Urinary bladder (tissue), 4 donors: ENCODE measurements at places on chromosomes 2 and 18. TPM values are rescaled to one million over a fixed set of nuclear protein-coding genes. Genes with fewer than 3 reads are reported as not detected.

TFCP2L1 gene
- polyA plus RNA-seq = 0.41 TPM

SERPINB3 gene
- not detected for polyA plus RNA-seq

SULT1C2 gene
- 0.15 TPM for polyA plus RNA-seq

KIAA2012 gene
- polyA plus RNA-seq = 0.05 TPM

MEP1B gene
- polyA plus RNA-seq = not detected

STPG4 gene
- 0.41 TPM for polyA plus RNA-seq

DUSP2 gene
- polyA plus RNA-seq = 18.1 TPM

GRCh38 chr18:8121101-8121500 is 488.1 kb upstream of the RAB12 start:
- DNase-seq = no peak

DNA sequence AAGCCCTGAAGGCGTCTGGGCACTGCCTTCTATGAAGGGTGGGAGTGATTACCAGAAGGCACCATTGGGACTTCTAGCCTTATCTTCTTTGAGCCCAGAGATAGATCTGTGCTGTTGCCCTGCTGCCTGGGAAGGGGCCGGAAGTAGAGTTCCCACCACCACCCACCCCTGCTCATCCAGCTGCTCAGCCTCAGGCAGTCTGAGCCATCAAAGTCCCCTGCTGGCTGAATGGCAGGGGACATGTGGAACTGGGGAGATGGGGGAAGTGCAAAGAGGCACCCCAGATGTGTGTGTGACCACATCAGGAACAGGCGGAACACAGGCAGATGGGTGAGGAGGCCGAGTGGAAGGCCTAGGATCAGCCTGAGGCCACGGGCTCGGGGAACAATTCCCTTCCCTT is 3.3 kb upstream of the WNT10A start:
- DNase-seq = no peak

DNA sequence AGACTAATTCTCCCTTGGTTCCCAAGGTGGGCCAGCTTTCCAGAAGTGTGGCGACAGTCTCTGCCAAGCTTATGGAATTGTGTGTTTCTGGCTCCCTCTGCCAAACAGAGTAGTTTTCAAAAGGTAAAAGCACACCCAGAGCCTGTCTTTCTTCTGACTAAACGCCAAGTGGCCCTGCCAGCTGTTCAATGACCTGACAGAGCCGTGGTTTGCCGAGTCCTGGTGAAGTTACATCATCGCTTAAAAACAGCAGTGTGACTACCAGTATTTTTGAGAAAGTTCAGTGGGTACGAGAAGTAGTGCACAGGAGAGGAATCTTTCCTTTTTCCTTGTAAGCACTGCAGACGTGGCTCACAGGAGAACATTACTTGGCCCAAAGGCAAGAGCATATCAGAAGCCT is 1.9 kb downstream of the PER2 start:
- peak; percentile 8 for DNase-seq

DNA sequence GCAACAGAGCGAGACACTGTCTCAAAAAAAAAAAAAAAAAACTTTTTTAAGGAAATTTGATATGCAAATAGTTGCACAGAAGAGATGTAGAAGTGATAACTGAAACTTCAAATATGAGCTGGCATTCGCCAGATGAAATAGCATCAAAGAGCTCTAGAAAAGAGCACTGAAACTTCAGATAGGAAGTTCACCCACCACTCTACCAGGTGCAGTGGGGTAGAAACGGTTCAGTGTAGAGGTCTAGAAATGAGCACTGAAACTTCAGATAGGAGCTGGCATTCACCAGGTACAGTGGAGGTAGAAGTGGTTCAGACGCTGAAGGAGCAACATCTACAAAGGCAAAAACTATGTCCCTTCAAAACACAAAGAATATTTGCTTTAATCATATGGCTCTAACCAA is 9.0 kb upstream of the ONECUT2 start:
- DNase-seq = no peak

- peak; percentile 67 for DNase-seq
Measured at GRCh38 chr2:85132834-85133637, at the start of gene TCF7L1. Gene TCF7L1, plus strand, starts transcription at chr2:85133392. Its CDS starts 293 bp downstream, at chr2:85133685.

DNA sequence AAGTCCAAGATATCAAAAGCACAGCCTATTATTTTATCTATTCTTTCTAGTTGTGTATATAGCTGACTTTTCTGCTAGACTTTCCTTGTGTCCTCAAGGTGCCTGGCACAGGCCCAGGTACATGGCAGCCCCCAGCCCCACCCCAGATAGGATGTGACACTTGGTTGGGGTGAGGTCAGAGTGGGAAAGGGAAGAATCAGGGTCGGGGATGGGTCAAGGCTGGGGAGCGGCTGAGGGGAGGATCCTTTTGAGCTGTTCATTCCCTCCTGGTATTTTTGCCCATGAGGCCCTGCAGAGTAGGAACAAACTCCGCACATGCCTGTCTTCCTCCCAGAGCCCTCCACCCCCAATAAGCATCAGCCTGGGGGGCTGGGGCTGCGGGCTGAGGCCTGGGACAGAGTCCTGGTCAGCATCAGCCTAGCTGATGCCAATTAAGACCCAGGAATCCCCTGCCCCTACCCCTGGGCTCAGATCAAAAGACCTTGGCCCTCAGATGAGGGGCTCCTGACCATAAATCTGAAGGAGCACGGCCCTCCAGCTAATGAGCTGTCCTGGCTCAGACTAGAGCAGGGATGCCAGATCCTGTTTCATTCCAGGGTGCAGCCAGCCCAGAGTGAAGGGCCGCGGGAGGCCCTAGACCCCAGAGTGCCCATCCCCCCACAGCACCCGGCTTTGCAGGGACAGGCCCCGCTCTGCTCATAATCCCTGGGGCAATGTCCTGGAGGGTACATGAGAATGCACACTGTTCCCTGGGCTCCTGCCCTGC is 85.3 kb downstream of the SDC1 start:
- DNase-seq = no peak

DNA sequence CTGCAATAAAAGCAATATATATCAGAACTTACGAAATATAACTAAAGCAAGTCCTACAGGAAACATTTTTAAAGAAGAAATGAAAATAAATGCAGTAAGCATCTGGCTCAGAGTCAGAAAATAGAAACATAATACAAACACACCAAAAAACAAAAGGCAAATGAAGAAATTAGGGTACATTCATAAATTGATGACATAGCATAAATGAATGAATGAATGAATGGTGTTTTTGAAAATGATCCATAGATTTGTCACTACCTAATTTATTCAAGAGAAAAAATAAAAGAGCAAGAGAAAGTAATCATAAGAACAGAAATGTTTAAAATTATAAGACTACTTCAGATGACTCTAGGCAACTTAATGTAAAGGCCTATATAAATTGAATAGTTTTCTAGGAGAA is 226.1 kb upstream of the CDH20 start:
- no peak for DNase-seq

DNA sequence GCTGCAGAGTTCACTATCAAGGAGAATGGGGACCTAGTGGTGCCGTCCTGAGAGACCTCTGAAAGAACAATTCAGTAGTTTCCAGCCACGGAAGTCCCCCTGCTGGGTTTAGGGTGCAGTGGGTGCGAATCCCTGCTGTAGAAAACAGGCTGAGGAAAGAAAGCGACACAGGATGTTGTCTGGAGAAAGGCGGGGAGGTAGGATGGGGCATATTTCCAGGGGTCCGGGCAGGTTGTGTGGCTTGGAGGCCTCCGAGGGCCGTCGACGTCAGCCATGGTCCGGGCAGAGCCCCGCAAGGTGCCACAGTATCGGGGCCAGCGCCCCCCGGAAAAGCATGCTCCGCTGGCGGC is 807 bp upstream of the CREB1 start:
- DNase-seq = no peak

DNA sequence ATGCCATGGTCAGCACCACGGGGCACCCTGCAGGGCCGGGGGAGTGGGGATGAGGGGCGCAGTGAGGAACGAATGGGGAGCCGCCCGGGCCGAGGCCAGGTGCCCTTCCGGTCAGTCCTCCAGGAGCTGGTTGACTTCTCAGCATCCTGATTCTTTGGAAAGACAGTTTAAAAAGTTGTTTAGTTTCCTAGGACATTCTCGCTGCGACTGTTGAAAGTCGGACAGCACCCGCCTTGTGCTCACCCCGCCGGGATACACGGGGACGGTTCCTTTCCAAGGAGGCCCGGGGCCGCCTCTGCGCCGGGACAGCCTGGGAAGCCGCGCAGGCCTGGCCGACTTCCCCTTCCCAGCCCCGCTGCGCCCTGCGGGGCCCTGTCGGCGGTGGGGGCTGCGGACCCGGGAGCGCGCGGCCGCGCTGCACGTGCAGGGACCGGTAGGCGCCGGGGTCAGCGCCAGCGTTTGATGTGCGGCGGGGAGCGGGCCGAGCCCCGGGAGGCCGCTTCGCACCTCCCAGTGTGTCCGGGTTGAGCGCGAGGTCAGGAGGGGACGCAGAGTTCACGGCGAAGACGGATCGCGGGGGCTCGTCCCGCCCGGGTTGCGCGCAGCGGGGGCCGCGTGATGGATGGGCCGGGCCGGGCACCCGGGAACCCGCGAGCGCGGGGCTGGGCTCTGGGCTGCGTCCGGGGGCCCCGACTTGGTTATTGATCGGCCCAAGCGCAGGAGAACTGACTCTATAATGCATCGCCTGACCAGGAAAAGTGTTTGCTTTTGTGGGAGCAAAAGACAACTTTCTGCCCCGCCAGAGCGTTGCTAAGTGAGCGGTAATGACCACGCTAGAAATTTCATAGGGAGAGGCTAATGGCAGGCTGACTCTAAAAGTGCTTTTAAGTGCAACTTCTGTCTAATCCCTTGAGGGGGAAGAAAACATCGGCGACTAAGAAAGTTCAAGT is 28.0 kb upstream of the SMIM21 start:
- no peak for DNase-seq

DNA sequence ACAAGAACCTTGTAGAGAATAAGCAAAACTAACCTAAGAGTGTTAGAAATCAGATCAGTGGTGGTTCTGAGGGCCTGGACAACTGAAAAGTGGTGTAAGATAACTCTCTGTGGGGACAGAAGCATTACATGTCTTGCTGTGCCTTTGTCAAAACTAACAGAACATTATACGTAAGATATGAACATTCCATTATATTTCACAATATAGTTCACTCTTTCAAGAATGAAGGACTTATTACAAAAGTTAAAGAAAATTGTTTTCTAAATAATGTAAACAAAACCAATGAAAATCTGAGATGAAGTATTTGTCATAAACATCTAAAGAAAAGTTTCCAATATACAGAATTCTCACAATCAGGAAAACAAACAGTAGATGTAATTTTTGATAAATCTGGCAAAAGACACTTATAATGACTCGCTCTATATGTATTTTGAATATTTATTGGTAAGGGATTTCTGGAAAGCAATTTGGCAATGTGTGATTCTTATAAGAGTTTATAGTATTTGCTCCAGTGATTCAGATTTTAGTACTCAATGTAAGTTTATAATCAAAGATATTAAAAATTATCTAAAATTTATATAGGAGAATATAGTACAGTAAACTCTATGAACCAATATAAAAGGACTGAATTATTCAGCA is 258.4 kb downstream of the CD226 start:
- no peak for DNase-seq

DNA sequence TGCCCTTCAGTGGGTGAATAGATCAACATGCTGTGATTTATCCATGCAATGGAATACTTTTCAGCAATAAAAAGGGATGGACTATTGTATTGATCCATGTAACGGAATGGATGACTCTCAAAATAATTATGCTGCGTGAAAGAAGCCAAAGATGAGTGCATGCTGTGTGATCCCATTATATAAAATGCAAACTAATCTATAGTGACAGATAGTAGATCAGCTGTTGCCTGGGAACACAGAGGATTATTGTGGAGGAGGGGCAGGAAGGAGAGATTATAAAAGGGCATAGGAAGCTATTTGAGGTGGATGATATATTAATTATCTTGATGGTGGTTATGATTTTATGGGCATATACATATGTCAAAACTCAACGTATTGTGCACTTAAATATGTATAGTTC is 55.5 kb upstream of the ADAM23 start:
- DNase-seq = no peak

- DNase-seq = no peak
Measured at GRCh38 chr2:225025917-225026571, 16.2 kb downstream of the DOCK10 start.

DNA sequence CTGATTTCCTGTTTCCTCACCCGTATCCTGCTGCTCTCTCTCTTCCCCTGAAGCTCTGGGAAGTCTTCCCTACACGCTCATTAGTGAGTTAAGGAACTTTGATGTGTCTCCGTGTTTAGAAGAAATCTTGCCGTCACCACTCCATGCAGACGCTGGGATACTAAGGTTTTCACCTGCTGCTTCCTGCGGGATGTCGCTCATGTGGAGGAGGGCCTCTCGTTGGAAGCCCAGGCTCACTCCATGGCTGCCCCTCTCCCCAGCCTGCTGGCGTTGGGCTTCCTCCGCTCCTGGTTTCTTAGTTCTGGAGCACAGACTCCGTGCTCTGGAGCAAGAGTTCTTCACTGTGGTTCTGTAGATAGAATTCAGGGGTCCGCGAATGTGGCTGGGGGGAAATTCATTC is 326.3 kb downstream of the GBX2 start:
- DNase-seq = no peak

DNA sequence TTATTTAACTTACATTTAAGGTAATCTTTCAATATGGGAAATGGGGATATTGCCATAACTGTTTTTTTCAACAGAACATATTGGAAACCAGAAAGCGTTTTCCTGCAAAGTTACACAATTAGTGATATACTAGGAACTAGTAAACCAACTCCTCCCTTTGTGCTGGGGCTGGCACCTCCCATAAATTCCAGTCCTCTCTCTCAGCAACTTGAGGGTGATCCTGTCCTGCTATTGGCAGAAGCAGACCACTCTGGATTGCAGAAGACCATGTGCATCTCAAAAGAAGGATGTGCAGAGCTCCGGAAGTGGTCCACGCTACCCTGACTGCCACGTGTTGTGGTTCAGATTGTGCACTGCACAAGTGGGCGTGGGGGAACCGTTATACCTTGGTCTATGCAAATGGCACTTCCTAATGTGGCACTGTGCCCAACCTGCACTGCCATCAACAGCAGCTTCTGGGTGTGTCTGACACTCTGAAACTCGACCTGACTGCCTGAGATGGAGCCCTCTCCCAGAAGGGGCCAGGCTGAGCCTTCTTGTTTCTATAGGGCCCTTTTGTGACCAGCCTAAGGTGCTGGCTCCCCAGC is 219.2 kb downstream of the ZNF516 start:
- DNase-seq = no peak

GRCh38 chr2:52632543-52632942 is 1135.1 kb upstream of the CHAC2 start:
- DNase-seq = no peak

GRCh38 chr2:45765007-45765727 is 113.7 kb downstream of the PRKCE start:
- DNase-seq = no peak

DNA sequence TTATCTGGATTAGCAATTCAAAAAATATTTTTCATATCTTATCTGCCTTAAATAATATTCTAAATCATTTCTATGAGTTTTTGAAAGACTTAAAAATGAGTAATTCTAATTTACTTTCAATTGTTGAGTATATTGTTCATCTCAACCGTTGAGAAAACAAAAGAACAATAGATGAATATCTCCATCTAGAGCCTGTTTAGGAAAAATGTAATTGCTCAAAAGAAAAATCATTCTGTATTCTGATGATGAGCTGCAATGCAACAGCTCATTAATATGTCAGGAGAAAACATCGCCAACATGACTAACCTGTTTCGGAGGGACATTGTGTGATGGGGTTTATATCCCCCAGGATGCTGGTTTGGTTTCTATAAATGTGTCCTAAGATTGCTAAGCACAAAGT is 417.6 kb downstream of the SUCLG1 start:
- DNase-seq = no peak

GRCh38 chr2:18932853-18933252 is 343.5 kb upstream of the NT5C1B start:
- no peak for DNase-seq

- no peak for DNase-seq
Measured at GRCh38 chr2:224816816-224817215, 100.7 kb upstream of the CCDC195 start.
